ENCODE measurements at places on chromosomes 11 and 22.

DNA sequence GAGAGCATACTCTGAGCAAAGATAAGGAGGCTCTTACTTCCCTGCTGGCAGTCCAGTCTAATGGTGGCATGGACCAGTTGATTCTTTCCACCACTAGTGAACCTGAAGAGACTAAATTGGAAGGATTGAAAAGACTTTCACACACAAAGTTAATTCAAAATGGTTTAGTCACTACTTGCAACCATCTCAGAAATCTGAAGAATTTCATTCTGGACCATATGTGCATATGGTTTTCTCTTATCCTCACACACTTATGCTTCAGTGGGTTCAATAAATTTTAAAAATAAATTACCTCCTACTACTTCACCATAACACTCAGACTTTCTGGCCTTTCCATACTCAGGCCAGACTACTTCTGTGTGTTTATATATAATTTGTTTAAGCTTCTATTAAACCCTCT lies 44.7 kb downstream of the CADM1 start:
- no peak for DNase-seq

GRCh38 chr11:11464555-11464954 lies 111.5 kb upstream of the CSNK2A3 start:
- DNase-seq, result no peak

- peak; percentile 23 for DNase-seq
Measured at GRCh38 chr11:76391021-76391420, 9.9 kb downstream of the GVQW3 start.

- DNase-seq, result no peak
Measured at GRCh38 chr11:122863704-122864326, 18.7 kb upstream of the JHY start.

GRCh38 chr11:88779577-88779976 lies 286.2 kb downstream of the GRM5 start:
- no peak for DNase-seq

GRCh38 chr22:50102946-50103345 lies 13.1 kb downstream of the MOV10L1 start:
- DNase-seq, result peak; percentile 4

- no peak for DNase-seq
Measured at GRCh38 chr22:23000657-23001347, 69.5 kb upstream of the GNAZ start.

GRCh38 chr11:128687321-128687720 lies 6.6 kb upstream of the FLI1 start:
- no peak for DNase-seq

DNA sequence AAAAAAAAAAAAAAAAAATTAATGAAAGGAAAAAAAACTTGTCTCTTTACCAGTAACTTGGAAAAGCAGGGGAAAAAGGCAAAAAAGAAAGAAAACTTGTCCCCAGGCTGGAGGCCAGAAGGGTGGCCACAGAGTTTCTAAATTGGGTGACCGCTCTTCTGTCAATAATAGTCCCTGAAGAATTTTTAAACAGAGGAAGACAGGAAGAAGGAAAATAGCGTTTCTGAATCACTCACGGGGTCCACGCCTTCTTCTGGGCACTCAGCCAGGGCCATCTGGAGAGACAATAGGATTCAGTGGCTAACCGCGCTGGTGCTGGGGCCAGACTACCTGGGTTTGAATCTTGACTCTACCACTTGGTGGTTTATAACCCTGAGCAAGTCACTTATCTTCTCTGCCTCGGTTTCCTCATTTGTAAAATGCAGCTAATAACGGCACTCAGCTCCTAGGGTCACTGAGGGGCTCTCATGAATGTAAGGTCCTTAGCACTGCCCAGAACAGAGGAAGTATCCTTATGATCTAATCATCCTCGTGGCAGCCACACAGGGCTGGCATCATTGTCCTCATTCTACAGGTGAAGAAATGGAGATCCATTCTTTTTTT lies 7.0 kb downstream of the C11orf86 start:
- DNase-seq, result no peak

DNA sequence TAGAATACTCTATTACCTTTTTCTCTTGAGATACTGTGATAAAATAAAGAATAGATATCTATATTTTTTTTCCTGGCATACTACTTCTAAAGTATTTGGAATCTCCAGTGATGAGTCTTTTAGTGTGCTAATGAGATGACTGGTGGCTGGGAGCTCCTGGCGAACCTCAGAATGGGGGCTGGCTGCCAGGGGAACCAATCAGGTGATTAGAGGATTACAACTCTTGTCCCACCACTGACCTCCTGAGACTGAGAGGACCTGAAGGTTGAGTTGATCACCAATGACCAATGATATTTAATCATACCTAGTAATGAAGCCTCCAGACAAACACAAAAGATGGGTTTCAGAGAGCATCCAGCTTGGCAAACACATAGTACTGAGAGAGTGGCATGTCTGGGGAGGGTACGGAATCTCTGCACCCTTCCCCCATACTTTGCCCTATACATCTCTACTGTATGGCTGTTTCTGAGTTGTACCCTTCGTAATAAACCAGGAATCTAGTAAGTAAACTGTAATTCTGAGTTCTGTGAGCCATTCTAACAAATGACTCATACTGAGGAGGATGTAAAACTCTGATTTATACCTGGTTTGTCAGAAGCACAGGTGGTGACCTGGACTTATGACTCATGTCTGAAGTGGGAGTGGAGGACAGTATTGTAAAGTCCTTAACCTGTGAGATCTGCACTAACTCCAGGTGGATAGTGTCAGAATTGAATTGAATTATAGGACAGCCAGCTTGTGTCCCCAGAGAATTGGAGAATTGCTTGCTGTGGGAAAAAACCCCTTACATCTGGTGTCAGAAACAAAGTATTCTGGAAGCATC lies 325.3 kb upstream of the LRRC4C start:
- DNase-seq, result no peak

DNA sequence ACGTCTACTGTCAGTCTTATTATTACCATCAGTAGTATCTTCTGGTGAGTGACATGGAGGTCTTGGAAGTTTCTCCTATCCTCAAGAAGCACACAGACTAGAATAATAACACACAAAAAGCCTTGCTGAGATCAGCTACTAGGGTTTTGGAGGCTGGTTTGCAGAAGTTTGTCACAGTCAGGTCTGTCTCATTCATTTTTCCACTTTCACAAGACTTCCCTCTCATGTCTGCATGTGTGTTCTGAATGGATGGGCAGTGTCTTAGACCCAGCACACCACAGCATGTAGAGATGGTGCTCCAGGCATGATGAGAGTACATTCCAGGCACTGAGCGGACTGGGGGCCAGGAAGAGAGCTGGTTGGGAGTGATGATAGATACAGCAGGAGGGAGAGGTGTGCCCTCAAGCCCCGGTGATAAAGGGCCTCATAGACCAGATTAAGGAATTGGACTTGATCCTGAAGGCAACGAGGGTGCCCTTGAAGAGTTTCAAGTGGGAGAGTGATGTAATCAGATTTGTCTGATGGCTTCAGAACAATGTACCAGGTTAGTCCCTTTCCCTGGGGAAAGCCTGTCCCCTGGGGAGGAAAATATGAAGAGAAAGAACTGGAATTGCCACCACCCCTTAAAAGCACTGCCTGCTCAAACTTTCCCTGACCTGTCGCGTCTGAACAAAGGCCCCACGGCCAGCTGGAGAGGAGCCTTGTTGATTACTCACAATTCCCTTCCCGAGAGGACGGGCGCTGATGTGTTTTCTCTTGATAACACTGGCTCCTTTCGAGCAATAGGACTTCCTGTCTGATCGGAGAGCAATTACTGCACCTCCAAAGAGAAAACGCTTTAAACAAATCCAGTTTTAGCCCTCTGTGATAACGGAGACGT lies 45.1 kb upstream of the LMO2 start:
- no peak for DNase-seq

GRCh38 chr11:132342408-132342807 lies 972.0 kb downstream of the NTM start:
- no peak for DNase-seq

GRCh38 chr11:10453261-10453660 lies 1.8 kb upstream of the AMPD3 start:
- no peak for DNase-seq

- DNase-seq, result no peak
Measured at GRCh38 chr11:33980897-33981296, 70.6 kb upstream of the CAPRIN1 start.

- no peak for DNase-seq
Measured at GRCh38 chr22:30926706-30927105, 41.9 kb downstream of the MORC2 start.

DNA sequence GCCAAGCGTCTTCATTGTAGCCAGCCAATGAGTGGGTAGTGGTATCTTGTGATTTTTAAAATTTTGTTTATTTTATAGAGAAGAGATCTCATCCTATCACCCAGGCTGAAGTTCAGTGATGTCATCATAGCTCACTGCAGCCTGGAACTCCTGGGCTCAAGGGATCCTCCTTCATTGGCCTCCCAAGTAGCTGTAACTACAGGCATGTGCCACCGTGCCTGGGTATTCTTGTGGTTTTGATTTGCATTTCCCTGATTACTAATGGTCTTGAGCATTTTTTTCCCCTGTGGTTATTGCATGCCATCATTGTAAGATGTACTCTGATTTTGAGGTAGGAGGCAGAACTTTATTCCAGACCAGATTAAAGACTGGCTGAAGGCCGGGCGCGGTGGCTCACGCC lies 2.4 kb upstream of the DENND6B start:
- no peak for DNase-seq

GRCh38 chr11:8019314-8020243 lies 32.4 kb downstream of the EIF3F start:
- no peak for DNase-seq

- DNase-seq, result no peak
Measured at GRCh38 chr11:105469931-105470330, 139.9 kb upstream of the GRIA4 start.

- no peak for DNase-seq
Measured at GRCh38 chr11:117724621-117725020, 72.4 kb downstream of the DSCAML1 start.

DNA sequence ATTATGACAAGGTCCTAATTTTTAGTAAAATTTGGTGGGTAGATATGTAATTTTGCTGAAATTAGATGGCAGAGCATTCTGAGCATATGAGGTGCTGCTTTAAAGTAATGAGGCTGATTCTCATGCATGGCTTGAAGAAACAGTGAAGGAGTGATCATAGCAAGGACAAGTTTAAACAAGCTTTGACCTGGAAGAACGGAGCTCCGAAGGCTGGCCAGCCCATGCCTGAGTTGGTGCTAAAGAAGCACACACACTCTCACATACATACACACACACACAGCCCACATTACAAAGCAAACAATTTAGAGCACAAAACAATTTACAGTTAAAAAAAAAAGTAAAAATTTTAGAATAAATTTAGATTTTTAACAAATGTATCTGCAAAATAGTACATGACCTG lies 150.7 kb downstream of the DCDC1 start:
- DNase-seq, result no peak

- DNase-seq, result no peak
Measured at GRCh38 chr11:9755561-9756185, 91.8 kb downstream of the SWAP70 start.

- no peak for DNase-seq
Measured at GRCh38 chr11:82794490-82794889, 60.8 kb upstream of the FAM181B start.

DNA sequence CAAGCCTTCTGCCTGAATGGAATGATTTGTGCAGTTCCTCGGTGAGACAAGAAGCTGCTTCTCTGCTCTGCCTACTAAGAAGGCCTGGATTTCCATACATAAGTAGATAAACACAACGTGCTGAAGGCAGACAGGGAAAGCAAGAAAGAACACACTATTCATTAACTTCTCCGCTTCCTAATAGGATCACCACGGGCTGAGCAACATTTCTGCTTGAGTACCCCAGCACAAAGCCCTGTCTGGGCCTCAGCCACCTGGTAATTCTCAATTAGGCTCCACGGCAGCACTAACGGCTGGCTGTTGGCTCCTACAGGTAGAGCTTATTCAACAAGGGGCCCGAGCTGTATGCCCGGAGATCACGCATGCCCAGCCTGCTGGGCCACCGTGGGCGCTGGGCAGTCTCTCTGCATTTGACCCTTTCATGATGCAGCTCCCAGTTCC lies 1156.6 kb downstream of the TBC1D22A start:
- no peak for DNase-seq

- DNase-seq, result no peak
Measured at GRCh38 chr22:32475468-32476010, 928 bp downstream of the FBXO7 start.

GRCh38 chr22:33874206-33874605 lies 46.1 kb downstream of the LARGE1 start:
- no peak for DNase-seq
